RKO (cell line): ENCODE measurements at places on chromosomes 6 and 20.

GRCh38 chr6:71181565-71181964 is 107.0 kb upstream of the OGFRL1 start:
- DNase-seq: no peak

DNA sequence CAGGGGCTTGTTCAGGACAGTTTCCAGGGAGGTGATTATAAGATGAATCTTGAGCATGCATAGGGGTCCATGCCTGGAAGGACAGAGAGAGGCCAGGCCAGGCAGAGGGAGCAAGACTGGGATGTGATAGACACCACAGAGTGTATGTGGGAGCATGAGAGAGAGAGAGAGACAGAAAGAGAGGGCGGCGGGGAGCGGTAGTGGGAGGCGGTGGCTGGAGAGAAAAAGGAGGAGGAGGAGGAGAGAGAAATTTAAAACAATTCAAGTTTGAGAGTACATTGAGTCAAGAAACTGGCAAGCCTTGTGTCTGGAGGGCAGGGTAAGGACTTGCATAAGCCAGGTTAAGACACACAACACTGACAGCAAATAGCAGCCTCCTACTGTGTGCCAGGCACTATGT is 162.9 kb upstream of the HDAC2 start:
- no peak for DNase-seq

GRCh38 chr6:31453259-31453658 is 44.7 kb upstream of the MICB start:
- no peak for DNase-seq

GRCh38 chr6:99177736-99178135 is 171.7 kb downstream of the FAXC start:
- DNase-seq: no peak

DNA sequence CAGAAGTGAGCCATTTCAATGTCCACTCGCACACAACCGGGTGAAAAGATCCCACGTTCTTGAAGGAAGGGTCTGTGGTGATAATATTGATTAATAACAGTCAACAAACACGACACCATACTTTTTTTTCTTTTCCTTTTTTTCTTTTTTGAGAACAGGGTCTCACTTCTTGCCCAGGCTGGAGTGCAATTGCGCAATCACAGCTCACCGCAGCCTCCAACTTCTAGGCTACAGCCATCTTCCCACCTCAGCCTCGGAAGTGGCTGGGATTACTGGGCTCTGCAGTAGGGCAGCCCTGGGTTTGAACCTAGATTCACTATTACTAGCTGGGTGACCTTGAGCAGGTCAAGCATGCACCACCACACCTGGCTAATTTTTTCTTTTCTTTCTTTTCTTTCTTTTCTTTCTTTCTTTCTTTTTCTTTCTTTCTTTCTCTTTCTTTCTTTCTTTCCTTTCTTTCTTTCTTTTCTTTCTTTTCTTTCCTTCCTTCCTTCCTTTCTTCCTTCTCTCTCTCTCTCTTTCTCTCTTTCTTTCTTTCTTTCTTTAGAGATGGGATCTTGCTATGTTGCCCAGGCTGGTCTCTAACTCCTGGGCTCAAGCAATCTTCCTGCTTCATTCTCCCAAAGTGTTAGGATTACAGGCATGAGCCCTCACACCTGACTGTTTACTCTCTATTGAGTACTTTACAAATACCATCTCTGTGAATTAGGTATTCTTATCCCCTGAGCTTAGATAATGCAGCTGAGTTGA is 123.9 kb downstream of the SNX5 start:
- DNase-seq: no peak

GRCh38 chr6:110337486-110337885 is 20.7 kb downstream of the METTL24 start:
- DNase-seq: no peak

- peak; percentile 53 for DNase-seq
Observed at GRCh38 chr6:45438849-45439406, 61.2 kb upstream of the SUPT3H start.

DNA sequence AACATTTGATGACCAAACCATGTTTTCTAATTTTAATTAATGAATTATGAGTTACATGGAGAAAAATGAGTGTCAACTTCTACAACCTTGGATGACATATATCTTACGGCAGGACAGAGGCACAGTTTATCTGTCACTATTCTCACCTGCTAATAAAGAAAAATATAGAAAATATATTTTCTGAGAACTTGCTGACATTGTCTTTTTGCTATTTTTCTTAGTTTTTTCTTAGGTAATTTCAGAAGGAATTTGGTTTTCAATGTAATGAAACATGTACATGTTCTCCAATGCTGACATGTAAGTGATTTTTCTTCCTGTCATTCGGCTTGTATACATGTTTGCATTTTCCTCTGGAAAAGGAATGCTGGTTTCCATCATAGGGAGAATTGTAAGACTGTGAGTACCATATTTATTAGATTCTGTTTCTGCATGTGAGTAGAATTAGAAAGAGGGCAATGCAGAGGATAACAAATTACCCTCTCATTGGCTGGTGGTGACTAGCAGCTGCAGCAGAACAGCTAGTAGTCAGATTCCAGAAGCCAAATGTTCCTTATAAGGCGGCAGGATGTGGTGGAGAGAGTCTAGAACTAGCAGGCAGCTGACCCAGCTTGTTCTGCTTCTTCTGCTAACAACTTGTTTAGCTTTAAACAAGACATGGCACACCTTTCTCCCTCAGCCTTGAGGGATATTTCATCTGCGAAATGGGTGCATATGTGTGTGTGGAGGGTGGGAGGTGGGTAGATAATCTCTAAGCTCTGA is 132.8 kb upstream of the SPACA1 start:
- DNase-seq: no peak

- DNase-seq: no peak
Observed at GRCh38 chr20:9928281-9928737, 89.4 kb upstream of the PAK5 start.

DNA sequence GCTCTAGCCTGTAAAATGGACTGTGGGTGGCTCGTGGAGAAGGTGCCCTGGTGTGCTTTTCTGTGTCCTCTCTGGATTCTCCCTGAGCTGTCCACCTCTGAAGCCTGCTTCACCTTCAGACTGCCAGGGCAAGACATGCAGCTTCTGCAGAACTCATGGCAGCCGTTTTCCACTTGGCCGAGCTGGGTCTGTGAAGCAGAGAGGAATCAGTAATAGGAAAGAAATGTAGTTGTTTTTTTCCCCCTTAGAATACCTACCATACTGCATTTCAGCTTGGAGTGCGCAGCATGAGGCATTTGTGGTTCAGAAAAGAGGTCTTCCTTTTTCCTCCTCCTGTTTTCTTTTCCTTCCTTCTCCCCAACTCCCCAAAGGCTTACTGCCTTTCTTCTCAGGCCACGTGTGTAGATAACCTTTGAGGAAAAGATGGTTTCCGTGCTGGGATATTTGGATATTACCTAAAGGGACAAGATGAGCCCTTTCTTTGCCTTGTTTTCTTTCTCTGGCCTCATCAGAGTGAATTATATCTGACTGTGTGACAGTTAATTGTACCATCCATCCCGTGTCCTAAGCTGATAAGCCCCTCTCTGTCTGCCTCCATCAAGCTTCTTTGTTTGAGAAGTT is 39.4 kb downstream of the RREB1 start:
- no peak for DNase-seq

GRCh38 chr6:64103480-64103879 is 467.9 kb downstream of the PHF3 start:
- no peak for DNase-seq

DNA sequence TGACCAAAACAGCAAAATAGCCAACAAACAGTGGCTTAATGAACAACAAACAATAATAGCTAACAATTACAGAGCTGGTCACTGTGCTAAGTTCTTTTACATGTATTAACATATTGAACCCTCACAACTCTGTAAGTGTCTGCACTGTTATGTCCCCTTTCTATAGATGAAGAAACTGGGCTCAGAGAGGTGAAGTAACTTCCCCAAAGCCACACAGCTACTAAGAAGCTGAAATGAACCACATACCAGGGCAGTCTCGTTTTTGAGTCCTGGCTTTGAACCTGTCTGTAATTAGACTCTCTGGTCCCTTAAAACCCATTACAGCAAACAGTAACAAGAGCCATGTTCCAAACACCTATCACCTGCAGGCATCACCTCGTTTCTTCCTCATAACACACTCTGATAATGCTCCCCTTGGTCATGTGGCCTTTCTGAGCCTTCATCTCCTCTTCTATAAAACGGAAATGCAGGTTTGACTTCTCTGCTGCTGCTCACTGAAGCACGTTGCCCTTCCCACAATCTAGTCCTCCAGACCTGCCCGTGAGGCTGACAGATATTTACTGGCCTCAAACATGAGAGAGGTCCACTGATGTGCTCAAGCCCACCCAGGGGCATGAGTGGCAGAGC is 23.3 kb downstream of the KCNK15 start:
- no peak for DNase-seq

DNA sequence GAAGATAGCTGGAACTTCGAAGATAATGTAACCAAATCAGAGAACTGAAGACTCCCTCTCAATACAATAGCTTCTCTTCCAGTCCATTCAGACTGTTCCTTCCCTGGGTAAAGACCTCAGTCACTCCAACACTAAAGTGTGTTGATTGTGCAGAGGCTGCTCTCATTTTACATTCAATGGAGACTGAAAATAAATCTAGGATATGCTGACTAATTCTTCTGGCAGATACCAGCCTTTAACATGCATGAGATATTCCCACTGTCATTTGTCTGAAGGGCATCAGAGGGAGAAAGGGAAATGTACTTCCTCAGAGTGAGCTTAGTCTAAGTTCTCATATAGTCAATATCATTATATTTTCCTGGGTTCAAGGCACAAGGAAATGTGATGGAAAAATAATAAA is 166.4 kb upstream of the IRAK1BP1 start:
- no peak for DNase-seq

GRCh38 chr6:46592046-46592445 is 60.6 kb downstream of the CYP39A1 start:
- DNase-seq: no peak

DNA sequence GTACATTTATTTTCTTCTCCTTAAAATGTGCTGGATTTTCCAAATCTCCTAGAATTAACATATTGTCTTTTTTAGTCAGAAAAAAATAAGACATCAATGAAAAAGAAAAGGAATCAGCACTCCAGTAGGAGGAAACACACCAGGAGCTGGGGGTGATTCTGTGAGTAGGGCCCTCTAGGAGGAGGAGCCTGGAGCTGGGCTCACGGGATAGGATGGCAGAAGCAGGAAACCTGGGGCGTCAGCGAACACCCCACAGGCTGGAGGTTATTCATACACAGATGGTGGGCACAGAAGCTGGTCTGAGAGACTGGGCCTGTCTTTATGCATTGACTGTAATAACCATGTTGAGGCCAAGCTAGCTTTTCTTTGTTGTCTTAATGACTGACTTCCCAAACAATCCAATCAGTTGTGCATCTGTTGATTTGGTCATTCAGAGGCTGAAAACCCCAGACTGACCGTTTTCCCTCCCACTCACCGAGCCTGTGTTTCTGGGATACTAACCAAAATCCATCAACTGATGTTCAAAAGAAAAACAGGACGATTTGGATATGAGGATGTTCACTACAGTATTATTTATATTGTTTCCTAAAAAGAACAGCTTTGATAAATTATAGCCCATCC is 53.1 kb downstream of the CPNE5 start:
- peak; percentile 18 for DNase-seq

DNA sequence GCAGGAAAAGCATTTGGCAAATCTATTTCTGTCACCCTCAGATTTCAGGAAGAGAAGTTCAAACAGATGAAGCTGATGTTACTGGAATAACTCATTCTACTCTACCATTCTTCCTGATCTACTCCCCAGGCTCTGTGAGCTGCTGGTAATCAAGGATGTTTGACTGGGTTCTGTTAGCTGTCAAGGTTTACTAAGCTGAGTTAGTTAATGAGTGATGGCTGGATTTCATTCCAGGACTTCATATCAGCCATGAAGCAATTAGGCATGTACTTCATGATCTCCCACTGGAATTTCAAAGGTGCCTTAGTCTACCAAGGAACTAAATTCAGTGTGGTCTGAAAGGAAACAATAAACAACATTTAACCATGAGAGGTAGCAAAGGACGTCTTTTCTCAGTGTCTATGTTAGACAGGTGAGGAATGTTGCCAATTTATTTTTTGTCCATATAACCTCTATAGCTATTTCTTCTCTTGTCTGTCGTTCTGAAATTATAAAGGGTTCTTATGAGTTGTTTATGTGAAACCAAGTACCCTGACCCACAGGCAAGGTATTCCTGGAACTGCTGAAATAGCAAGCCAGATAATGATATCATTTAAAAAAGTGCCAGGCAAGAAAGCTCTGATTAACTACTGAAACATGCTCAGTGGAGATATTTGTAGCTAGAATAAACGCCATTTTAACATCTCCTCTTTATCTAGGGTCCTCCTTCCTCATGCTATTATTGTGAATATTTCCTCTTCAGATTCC is 112.9 kb downstream of the BACH2 start:
- no peak for DNase-seq

GRCh38 chr6:163941624-163941976 is 527.1 kb downstream of the QKI start:
- DNase-seq: no peak

GRCh38 chr6:29999416-29999815 is 57.1 kb downstream of the HLA-A start:
- DNase-seq: no peak

- DNase-seq: no peak
Observed at GRCh38 chr6:136766274-136766673, 26.0 kb downstream of the MAP3K5 start.

DNA sequence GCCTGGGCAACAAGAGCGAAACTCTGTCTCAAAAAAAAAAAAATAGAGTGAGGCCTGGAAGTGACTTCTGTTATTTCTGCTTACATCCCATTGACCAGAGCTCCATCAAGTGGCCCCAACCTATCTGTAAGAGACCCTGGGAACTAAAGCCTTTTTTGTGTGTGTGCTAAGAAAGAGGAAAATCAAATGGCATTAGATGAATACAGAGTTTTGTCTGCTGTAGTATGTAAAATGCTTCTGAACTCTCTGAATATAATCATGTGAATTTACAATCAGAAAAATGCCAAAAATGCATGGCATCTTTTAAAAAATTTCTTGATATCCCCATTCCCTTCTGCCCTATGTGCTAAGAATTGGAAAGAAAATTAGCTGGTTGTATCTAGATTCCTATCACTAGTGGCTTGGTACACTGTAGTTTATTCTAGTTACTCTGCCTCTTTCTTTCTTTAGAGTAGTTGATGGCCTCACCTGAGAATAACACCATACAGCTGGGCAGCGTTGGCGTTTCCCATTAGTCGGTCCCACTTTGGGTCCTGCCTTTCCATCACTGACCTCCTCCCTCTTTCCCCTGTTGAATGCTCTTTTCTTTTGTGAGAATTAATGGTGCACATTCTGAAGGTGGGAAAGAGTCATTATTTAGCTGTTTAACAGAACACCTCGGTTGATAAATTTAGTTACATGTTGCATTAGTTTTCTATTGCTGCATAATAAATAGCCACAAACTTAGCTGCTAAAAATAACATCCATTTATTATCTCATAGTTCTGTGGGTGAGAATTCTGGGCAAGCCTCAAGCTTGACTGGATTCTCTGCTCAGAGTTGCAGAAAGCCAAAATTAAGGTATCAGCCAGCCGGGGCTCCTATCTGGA is 38.2 kb downstream of the SAMD5 start:
- no peak for DNase-seq

GRCh38 chr20:9613871-9614270 is 99.5 kb downstream of the LAMP5 start:
- no peak for DNase-seq
